ENCODE measurements at places on chromosomes 16 and 17. TPM values are rescaled to one million over a fixed set of nuclear protein-coding genes. Genes with fewer than 3 reads are reported as not detected.

Gene CSH2
- not detected for total RNA-seq

Gene FBXL16
- not detected for total RNA-seq

Gene CNTNAP4
- total RNA-seq: not detected

Gene RNF227
- 1.8 TPM for total RNA-seq

Gene PHF23
- total RNA-seq: 41.6 TPM

Gene DPEP1
- 0.17 TPM for total RNA-seq

Data from fibroblast of lung (primary cell).